Frontal cortex (tissue), 4 donors: ENCODE measurements at places on chromosomes 7 and 10. TPM values are rescaled to one million over a fixed set of nuclear protein-coding genes. Genes with fewer than 3 reads are reported as not detected.

- DNase-seq: no peak
Measured at GRCh38 chr7:6422926-6423632, 24.7 kb downstream of the DAGLB start.

GRCh38 chr7:21134631-21135030 lies 293.3 kb upstream of the SP4 start:
- no peak for DNase-seq

- no peak for DNase-seq
Measured at GRCh38 chr7:103336761-103337160, 7.8 kb downstream of the DNAJC2 start.

- no peak for DNase-seq
Measured at GRCh38 chr7:84123965-84124547, 70.5 kb downstream of the SEMA3A start.

DNA sequence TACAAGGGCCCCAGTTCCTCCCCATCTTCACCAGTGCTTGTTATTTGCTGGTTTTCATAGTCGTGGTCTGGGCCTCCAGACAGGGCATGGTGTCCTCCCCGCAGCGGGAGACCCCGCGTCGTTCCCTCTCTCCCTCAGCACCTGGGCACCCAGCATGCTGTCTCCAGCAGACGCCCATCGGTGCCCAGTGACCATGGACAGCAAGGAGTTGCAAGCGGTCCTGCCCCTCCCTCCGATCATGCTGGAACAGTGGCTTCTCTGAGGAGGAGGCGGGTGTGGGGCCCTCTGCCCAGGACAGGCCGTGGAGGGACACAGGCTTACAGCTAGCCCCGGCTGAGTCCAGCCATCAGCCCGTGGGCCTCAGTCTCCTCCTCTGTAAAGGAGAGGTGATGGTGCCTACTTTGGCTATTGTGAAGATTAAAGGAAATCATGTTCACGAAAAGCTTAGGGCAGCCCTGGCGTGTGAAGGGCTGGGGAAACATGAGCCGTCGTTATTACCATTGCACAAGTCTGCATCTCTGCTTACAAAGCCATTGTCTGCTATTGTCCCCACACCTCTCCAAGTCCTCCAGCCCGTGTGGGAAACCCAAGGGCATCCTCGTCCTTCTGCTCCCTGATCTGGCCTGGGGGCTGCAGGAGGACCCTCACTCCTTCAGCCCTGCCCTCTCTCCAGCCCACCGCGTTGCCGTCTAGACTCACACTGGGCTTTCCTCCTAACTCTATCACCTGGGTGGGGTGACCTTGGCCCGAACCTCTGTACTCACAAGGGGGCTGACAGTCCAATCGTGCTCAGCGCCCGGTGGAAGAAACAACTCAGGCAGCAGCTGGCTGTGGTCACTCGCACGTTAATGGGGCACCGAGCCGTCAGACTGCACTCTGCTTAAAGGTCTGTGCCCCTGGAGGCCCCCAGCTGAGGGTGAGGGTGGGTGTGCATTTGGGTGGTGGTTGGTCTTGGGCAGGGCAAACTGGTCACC lies 29.9 kb downstream of the EN2 start:
- no peak for DNase-seq

DNA sequence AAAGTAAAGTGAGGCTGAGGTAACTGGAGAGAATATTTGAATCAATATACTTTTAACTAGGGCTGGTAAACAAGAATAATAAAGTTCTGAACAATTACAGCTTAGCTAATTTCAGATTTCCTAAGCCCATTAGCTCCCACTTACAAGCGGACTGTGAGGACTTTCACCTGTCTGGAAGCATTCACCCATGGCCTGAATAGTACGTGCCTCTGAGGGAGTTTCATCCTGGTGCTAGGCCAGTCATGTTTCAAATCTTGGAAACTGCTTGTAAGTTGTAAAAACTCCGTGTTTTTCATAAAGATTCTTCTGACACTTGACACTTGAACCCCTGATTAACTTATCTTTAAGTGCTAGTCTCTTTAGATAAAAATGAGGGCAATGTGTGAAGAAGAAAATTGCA lies 975.2 kb upstream of the GHITM start:
- no peak for DNase-seq

- no peak for DNase-seq
Measured at GRCh38 chr10:54903745-54904144, 102.7 kb upstream of the PCDH15 start.

Gene EBLN1
- total RNA-seq: not detected
